ENCODE measurements at places on chromosomes 2 and 18.

DNA sequence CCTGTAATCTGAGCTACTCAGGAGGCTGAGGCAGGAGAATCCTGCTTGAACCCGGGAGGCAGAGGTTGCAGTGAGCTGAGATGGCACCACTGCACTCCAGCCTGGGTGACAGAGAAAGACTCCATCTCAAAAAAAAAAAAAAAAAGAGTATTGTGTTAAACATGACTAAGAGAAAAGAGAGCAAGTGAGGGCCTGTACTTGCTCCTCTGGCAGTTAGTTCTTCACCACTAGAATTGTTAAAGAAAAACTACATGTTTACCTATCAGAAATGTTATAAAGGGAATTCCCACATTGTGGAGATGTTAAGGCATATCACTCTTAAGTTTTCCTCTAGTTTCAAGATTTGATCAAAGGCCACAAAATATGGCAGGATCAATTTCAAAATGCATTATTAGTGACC, 75.4 kb upstream of the LRATD1 start:
- no peak for DNase-seq

DNA sequence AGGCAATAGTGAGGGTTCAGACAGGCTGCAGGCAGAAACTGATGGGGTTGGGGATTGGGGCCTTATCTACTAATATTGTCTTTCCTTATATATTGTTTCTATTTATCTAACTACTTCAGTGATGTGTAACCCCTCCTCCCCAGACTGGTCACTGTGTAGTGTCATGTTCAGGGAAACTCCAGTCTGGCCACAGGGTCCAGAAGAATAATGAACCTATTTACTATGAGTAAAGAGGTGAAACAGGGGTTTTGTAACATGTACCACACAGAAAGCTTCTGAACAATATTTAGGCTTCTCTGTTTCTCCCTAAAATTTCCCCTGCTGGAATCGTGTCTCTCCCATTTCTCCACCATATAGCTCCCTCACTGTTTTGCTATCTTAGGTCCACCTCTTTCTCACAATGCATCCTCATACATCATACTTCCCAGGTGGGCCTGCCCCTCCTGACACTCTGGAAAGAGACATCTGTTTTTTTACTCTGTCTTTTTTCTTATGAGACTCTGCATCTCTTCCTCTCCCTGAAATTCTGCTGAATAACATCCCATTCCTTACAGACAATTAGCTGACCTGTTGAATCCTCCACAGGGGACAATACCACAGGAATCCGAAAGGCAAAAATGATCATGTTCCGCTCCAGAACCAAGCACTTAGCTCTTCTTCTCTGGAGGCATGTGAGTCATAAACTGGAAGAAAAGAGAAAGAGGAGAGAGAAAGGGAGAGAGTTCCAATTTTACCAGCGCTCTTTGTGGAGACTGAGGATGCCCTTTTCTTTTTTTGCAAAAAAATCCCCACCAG, 154.8 kb downstream of the ZEB2 start:
- no peak for DNase-seq

DNA sequence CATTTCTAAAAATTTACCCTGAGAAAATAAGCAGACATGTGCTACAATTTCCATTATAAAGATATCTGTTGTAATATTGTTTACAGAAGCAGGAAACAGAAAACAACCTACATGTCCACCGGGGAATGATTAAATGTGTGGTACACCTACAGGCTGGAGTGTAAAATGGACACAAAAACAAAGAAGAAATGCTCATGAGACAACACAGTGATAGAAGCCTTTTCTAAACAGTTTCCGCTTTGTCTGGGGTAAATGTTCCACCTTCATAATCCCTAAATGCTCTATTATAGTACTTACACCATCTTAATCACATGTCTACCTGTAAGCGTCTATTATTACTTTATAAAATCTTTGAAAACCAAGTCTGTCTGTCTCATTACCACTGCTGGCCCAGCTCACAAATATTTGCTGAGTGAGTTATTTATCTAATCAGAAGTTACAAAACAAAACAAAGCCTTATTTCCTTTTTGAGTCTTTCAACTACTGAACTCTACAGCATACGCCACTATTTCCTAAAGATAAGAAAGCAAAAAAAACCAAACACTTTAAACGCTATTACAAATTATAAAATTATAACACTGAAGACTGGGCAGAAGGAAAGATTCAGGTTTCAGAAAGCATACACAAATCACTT, 95.3 kb downstream of the PIGN start:
- no peak for DNase-seq

- DNase-seq, result no peak
These were observed 150.5 kb downstream of the MYO5B start for GRCh38 chr18:50044402-50044801.

- DNase-seq, result no peak
These were observed 229.1 kb downstream of the PHLPP1 start for GRCh38 chr18:62944454-62944853.

- DNase-seq, result no peak
These were observed 435.0 kb upstream of the TNP1 start for GRCh38 chr2:217294818-217295217.

DNA sequence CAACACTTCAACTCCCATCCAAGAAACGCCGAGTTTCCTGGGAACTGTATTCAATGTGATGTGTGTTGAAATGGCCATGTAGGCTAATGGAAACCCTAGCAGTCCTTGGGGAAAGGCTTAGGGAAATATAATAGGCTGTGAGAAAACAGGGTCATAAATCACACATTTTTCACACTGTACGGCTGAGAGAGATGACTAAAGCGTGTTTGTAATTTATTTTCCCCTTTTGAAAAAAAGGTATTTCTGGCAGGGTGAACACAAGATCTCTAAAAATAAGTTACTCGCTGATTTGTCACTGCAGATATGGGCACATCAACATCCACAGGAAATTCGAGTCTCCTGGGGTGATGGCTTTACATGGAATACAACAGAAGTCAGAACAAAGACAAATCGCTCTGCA, 109.6 kb upstream of the ST6GAL2 start:
- no peak for DNase-seq

DNA sequence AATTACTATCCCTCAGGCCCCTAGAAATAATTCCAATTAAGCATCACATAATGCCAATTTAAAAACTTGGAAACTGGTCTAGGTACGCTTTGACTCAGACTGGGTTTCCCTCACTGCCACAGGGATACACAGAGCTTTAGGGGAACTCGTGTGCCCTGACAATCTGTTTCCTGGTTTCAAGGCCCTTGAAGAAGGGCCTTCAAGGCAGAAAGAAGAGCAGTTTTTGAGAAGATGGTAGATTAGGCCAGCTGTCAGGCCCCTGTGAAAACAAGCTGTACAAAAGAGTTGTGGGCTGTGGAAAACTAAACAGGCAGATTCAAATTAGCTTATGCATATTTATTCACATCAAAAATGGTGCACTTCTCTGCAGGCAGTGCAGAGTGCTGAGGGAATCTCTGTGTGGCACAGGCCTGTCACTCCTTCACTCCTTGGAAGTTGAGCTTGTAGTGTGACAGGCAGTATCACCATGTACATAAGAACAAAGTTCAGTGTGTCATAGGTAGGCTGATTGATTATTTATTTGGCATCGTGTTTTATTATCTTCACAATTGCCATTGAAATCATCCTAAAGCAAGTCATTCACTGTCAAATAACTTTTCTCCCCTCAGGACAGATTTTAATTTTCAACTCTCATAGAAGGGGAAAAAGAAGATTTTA, 614.4 kb upstream of the GYPC start:
- DNase-seq, result no peak

DNA sequence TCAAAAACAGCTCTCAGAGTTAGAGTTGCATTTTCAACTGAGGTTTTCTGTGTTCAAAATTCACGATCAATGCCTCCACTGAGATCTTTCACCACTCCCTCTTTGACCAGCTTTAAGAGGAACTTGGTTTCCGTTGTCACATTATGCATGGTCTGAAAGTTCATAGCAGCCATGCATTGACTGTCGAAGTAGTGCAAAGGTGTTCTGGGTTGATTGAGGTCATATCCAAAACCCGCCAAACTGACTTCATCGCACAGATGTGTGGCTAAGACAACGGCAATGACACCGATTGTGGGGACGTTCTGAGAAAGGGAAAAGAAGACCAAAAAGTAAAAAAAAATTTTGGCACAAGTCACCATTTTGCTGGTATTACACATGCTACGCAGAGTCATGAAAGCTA, 48.7 kb downstream of the ST3GAL5 start:
- DNase-seq, result no peak

GRCh38 chr2:113157897-113158753, 15.6 kb upstream of the PSD4 start:
- no peak for DNase-seq

DNA sequence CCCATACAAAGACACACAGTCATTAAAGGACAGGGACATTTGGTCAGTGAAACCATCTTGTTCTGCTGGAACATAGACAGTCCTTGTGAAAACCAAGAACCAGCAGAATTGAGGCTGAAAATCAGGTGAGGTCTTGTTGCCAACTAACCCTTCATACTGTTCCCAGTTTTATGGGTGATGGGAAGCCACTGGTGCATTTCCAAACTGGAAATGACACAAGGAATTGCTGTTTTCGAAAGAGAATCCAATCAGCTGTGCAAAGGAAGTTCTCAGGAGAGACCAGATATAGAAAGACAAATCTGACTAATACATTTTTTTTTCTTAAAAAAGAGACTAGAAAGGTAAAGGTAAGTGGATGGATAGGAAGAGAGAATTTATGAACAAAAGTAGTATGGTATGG, 948.2 kb downstream of the TSN start:
- no peak for DNase-seq

- DNase-seq, result no peak
These were observed 146.4 kb upstream of the SPATS2L start for GRCh38 chr2:200159829-200160781.

DNA sequence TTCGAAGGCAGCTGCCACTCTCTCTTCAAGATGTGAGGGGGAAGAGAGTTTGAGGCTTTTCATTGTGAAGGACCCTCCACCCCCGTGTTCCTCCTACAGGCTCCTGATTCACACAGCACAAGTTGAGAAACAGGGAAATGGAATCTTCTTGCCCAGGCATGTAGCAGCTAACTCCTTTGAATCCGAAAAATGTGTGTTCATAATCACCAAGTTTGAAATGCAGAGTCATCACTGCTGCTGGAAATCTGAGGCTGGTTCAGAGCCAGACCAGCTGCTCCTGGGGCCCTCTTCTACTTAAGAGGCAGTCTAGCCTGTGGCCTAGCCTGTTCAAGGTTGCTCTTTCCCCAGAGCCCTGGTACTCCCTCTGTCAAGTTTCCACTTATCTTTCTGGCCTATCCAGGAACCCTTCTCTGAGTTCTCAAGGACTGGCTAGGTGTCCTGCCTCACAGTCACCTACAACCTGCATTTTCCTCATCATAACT, 166.4 kb downstream of the TMEM247 start:
- no peak for DNase-seq

GRCh38 chr2:56382466-56382865, 198.7 kb downstream of the CCDC85A start:
- no peak for DNase-seq

All from Ammon's horn (tissue), 1 donor.